AG10803 (cell line): ENCODE measurements at places on chromosomes 6 and 20.

DNA sequence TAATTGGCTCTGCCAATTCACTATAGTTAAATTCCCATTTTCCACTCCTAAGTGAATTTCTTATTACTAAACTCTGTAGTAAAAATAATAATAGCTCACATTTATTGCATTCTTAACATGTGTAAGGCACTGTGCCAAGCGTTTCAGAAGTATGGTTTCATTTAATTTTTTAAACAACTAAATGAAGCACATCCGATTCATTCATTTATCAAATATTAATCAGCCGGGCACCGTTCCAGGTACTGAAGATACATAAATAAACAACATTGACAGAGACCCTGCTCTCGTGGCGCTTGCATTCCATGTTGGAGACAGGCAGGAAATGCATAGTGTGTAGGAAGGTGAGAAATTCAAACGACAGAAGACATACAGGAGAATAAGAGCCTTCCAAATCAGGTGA lies 423.2 kb upstream of the JARID2 start:
- DNase-seq: peak; percentile 25

DNA sequence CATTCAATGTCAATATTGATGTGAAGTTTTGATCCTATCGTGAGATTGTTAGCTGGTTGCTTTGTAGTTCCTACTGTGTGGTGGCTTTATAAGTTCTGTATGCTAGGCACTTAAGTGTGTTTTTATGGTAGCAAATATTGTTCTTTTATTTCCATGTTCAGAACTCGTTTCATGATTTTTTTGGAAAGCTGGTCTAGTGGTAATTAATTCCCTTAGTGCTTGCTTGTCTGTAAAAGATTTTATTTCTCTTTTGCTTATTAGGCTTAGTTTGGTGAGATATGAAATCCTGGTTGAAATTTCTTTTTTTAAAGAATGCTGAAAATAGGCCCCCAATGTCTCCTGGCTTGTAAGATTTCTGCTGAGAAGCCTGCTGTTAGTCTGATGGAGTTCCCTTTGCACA lies 27.8 kb upstream of the PLCB1 start:
- DNase-seq: no peak

GRCh38 chr20:17747431-17747846 lies 47.7 kb downstream of the BANF2 start:
- DNase-seq: peak; percentile 86

- no peak for DNase-seq
Observed at GRCh38 chr6:123489589-123489988, 147.2 kb downstream of the TRDN start.

GRCh38 chr20:49697071-49697470 lies 16.6 kb downstream of the B4GALT5 start:
- no peak for DNase-seq

- no peak for DNase-seq
Observed at GRCh38 chr6:89680551-89680950, 42.0 kb upstream of the LYRM2 start.

DNA sequence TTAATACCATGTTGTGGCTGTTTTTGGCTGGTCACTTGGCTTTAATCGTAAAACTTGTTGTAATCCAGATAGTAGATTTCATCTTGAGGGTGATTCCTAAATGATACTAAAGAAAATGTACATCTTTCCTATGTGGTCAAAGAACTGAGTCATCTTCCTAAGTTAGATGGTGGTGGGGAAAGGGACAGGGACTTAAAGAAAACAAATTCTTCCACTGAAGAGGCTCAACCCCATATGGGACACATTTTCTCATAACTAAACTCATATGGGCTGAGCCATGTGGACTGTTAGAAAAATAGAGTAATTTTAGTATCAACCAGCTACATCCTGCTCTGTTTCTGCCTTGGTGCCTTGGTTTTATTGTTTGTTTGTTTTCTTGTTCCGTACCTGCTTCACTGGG lies 155.8 kb downstream of the TSHZ2 start:
- DNase-seq: peak; percentile 9

DNA sequence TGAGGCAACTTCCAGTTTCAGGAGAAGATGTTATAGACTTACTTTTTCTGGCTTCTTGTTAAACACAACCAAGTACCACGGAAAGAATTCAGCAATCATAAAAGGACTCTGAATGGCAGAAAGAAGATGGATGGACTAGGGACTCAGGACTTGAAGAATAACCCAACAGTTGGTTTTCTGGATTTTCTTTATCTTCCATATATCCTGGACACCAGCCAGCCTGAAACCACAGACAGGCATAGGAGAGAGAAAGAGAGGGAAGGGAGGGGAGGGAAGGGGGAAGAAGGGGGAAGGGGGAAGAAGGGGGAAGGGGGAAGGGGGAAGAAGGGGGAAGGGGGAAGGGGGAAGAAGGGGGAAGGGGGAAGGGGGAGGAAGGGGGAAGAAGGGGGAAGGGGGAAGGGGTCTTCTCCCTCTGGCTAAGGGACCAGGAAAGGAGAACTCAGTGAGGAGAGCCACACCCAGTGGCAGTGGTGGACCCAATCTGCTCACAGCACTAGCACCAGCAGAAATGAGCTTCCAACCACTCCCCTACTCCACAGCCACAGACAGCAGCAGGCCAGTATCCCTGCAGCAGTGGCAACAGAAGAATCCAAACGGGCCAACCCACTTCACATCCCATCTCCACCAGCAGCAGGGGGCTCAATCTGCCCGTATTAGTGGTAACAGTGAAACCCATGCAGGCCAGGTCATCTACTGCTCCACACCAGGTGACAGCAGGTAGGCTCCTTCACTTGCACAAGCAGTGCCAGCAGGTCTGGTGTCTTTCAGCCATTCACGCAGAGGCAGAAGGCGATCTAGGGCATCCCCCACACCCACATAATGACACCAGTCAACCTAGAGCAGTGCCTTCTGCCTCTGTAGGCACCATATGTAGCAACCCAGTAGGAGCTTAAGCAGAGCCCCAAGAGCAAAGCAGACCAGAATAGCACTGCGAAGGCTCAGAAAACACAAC lies 78.6 kb downstream of the TRMT6 start:
- no peak for DNase-seq

DNA sequence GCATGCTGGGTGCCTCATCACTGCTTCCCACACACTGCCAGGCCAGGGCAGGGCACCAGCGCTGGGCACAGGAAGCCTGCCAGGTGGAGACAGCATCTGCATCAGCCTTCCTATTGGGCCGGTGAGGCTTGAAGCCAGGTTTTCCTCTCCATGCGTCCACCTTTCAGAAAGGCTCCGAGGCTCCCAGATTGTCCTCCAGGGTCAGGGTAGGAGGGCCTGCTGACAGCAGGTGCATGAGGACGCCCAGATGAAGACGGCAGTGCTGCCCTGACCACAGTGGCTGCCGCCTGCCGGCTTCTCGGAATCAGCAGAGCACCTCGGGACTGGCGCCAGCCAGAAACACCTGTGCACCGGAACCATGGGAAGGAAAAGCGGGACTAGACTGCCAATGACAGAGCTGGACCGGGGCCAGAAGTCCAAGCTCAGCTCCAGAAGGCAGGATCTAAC lies 170.5 kb upstream of the CST7 start:
- no peak for DNase-seq

DNA sequence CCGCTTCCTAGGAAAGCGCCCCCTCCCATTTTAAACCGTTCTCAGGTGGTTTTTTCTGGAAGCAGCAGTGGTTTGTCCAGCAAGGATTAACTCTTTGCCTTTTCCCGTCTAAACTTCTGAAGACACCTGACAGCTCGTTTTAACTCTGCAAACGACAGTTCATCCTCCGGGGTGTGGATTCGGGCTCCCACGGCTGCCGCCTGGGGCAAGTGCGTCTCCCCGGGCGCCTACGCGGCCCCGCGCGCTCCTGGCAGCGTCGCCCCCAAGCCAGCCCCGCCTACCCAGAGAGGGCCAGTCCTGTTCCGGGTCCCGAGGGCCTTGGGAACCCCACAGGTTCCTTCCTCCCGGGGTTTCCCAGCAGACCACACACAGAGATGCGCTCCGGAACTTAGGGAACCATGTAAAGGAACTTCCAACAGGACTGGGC lies 54.4 kb downstream of the PRR18 start:
- DNase-seq: no peak

DNA sequence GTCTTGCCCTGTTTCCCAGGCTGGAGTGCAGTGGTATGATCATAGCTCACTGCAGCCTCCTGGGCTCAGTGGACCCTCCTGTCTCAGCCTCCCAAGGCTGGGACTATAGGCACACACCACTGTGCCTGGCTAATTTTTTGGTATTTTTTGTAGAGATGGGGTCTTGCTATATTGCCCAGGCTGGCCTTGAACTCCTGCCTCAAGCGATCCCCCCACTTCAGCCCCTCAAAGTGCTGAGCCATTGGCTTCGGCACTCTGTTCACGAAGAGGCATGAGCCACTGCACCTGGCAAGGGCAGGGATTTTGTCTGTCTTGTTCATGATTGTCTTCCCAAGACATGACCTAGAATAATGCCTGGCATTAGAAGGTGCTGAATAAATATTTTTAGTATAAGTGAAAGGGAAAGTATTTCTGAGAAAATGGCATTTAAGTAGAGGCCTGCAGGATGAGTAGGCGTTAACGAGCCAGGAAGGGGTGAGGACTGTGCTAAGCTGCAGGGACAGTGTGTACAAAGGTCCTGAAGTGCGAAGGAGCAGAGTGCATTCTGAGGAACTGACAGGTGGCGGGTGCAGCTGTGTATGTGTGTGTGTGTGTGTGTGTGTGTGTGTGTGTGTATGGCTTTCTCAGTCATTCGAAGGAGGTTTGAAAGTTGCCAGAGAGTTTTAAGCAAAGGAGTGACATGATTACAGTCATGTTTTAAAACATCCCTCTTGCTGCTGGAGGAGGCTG lies 43.0 kb downstream of the VEGFA start:
- DNase-seq: no peak

DNA sequence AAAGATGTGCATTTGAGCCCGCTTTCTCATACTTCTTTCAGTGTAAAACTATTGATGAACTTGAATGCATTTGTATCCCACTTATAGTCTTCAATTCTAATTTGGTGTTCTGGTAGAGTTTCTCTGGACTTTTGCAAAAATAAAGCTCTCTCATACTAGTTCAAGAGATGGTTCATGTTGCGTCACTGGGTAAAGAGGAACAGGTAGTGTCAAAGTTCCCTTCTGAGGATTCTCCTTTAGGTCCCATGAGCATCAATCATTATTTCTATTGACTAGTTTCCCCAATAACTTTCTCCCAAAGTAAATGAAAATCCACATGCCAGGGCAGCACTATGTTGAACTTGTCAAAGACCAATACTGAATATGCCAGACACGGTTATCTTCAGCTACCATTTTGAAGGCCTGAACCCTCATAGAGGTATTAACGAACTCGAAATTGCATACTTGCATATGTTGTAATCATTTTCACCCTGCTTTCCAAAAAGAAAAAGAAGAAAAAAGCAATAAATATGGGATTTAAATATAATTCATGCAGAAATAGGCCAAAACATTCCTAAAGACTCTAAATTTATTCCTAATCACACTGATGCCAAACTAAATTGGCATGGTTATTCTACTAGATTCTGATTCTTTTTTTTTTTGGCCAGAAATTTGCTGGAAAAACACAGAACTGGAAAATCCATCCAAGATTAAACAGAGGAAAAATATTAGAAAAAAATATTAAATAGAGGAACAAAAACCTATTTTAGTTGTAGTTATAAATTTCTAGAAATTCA lies 84.5 kb downstream of the SGK1 start:
- no peak for DNase-seq

- DNase-seq: no peak
Observed at GRCh38 chr20:14064921-14065320, 69.6 kb downstream of the MACROD2 start.

DNA sequence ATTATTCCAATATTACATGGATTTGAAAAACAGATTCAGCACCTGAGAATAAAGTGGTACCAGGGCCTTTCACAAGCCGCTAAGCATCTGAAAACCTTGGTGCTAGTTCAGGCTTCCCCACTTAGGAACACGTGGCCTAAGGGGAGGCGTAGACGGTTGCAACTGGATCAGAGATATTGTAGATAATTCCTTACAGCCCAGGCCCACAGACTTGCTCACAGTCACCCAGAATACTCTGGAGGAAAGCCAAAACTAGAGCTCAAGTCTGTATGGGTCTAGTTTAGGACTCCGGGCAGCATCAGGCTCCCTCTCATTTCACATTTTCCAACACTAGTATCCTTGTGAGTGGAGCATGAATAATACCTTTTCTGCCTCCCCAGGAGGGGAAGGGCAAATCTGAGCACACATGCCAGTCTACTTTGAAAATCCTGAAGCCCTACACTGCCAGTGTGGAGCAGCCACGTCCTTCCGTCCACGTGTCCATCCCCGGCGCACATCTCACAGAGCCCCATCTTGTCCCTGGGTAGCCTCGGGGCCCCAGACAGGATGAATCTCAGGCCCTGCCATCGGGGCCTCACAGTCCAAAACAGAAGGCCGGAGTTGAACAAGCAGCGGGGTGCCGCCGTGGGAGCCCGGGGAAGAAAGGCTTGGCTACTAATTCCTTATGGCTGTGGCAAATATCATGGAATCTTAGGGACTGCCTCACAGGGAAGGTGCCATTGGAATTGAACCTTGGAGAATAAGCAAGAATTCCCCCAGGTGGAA lies 299.3 kb downstream of the NRN1 start:
- no peak for DNase-seq
